T-helper 2 cell (primary cell): ENCODE measurements at places on chromosomes 6 and 20.

GRCh38 chr6:21900730-21901129 is 307.2 kb downstream of the SOX4 start:
- no peak for DNase-seq

DNA sequence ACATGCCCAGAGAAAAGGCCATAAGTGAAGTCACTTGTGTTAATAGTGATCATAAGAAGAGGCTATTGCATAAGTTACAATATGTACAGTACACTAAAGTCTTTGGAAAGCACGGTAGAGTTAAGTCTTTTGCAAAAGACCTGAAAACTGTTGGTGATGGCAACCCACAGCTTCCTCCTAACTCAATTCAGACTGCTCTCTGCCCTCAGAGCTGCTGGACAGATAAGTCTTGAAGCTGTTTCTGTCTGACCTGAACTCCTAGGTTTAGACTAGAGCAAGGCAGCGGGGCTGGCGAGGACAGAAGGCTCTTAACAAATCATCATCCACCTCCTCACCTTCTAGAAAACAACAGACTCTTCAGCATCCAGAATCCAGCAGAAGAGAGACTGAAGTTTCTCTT is 125.4 kb downstream of the CD24 start:
- DNase-seq: no peak

- DNase-seq: no peak
Observed at GRCh38 chr6:63537959-63538300, 34.4 kb upstream of the LOC128125822 start.

GRCh38 chr6:32371229-32371628 is 474 bp downstream of the TSBP1 start:
- DNase-seq: no peak

DNA sequence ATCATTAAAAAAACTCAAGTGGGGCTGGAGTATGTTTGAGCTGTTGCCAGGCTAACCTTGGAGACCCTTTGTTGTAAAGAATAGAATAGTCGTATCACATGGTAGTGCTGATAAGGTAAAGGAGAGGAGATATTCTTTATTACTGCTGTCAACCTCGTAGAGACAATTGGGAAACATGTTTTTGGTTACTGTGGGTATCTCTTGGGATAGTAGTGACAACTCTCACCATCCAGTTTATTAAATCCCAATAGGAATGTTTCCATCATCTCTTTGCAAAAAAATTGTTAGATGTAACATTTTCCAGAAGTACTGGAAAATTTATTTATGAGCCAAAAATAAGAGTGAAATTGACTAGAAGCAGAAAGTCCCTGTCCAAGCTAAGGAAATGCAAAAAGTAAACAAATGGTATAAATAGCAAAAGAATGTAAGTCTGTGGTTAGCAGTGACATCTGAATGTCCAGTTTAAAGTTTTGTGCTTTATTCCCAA is 829.3 kb upstream of the CITED2 start:
- DNase-seq: no peak

- no peak for DNase-seq
Observed at GRCh38 chr6:67496191-67496590, 1138.9 kb upstream of the ADGRB3 start.

DNA sequence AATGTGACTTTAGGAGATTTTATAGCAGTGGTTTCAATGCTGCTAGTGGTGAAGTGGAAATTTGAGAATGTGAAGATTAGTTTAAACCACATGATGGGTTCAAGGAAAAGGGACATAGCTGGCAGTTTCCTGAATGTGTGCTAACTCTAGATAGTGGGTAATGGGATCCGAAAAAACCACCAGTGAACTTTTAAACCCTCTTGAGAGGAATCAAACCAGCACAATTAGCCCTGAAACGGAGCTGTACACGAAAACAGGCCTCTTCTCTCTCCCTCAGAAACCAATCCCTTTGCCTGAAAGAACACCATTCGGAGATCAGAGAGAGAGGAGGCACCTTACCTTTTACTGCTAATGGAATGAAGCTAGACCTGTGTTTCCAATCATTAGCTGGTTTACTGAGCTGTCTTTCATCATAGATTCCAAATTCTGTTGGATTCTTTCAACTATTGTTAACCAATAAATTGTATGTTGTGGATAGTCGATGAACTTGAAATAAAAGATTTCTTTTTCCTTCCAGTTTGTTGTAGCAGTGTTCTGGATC is 103.9 kb downstream of the AIG1 start:
- no peak for DNase-seq

DNA sequence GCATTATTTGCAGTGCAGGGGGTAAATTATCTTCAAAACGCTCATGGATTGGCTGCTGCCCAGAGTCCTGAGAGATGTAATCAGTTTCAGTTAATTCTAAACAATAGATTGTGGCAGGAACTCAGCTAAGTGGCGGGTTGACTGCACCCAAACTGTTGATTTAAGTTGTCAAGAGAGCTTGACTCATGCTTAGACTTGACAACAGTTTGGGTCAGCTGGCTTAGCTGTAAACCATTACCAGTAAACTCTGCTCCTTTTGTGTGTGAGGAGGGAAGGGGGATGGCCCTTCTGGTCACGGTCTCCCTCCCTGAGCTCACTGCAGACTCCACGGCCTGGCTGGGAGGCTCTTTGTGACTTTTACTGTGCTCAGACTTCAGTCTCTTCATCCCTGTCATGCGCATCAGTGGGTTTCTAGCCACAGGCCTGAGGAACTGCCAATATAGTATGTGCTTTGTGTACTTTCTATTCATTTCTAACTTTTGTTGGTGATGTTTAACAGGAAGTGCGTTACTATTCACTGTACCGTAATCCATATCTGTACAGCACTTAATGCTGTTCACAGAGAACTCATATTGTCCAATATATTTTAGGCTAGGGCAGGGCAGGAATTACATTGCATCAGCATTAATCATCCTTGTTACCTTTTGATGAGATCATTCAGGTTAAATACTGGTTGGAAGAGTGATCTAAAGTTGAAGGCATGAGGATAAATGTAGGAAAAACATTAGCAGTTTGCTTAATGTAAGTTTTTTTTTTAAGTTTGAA is 488.3 kb downstream of the CDKAL1 start:
- no peak for DNase-seq

DNA sequence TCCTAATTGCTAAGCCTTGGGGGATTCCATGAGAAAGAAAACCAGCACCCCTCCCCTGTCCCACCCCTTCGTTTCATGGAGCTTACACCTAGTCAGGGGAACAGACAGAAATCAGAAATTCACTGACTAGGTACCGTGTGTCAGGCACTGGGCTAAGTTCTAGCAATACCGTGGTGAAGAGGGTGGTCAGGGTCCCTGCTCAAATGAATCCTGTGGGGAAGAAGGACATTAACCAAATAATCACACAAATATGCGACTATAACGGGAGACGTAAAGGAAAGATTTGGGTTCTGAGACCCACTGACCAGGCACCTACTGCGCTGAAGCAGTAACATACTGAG is 65.1 kb upstream of the TOP1 start:
- no peak for DNase-seq

DNA sequence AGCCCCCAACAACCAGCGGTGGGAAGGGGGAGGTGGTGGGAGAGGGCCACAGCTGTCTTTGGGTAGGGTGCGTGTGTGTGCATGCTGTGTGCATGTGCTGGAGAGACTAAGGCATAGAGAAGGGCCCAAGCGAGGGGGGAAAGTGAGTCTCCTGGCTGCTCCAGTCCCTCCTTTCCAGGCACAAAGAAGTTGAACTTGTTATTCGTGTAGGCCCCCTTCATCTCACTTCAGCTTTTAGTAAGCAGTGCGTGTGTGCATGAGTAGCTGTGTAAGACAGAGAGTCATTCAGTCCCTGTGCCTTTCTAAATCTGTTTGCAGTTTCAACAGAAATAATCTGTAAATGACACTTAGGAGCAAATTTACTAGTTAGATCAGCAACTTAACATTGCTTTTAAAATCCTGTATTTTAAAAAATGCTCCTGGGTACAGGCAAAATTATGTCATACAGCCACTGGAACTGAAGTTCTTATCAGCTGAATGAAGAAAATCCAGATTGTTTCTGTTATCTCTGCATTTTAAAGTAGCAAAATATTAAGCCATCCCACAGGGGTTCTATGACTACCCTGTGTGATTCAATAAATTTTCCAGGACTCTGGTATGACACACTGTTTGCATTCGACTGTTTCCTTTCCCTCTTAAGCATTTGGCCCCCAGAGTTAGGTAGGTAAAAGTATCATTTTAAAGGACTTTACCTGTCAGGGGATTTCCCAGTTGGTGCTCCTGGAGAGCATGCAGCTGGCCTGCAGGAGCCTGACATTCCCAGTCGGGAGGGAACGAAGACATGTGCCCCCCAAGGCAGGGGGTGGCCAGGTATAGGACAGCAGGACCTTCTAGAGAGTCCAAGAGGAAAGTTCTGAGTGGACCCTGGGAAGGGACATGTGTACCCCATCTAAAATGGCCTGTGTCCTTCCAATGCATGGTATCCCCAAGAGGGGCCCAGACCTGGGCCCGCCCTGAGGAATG is 39.0 kb downstream of the MTRES1 start:
- no peak for DNase-seq

DNA sequence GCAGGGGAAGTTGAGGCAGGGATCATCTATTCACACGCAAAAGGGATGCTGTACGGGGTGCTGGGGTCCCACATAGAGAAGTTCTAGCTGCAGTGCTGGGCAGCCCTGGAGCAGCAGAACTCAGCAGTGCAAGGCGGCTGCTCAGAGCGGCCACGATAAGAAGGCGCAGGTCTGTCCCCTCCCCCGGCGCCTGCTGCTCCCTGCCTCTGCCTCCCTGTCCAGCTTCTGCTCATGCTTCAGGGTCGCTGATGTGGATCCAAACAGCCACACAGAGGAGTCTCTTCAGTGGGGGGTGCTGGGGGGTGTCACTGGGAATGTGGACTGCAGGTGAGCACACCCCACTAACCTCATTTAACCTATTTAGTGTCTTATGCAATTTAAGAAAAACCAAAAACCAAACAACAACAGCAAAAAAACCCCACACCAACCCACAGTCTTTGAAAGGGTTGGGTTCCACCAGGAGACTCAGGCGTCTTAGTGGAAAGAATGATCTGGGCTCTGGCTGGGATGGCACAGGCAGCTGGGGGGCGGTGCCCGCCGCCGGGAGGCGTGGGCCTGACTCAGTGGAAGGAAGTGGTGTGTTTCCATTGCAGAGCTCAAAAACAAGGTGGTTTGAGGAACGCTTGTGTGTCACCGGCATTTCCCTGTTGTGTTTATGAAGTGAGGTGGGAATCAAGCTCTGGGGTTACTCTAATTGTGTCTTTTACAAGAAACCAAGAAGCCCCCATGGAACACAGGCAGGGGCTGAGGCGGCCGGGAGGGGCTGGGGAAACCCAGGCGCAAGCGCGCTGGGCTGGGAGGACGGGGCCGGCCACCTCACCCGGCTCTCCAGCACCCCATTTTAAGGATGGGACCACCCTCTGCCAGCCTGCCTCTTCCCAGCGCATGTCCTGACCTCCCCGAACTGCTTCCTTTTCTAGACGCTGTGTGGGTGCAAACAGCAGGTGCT is 55.1 kb downstream of the IRF4 start:
- peak; percentile 60 for DNase-seq

DNA sequence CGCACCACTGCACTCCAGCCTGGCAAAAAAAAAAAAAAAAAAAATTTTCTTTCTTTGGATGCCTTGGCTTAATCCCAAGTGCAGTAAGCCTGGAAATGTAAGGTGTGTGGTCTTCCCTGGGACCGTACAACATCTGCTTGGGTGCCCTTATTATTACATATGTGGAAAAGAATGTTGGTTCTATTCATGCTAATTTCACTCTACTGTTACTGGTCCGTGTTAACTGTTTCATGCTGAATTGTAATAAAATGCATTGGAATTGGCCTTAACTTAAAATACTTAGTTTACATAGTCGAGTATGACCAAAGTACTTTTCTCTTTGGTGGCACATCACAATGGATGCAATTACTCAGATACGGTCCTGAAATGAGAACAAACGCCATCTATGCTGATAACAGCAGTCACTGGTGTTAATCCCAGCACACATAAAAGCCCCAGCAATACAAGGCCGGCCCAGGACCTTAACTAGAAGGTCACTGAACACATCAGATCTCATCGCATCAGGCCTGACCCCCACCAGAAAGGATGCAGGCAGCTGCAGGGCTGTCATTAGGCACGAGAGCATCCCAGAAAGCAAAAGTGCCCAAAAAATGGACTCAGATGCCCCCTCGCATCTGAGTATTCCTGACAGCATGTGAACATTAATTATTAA is 1.2 kb downstream of the SERPINB6 start:
- no peak for DNase-seq
